T-helper 2 cell (primary cell): ENCODE measurements at places on chromosomes 13 and 19.

DNA sequence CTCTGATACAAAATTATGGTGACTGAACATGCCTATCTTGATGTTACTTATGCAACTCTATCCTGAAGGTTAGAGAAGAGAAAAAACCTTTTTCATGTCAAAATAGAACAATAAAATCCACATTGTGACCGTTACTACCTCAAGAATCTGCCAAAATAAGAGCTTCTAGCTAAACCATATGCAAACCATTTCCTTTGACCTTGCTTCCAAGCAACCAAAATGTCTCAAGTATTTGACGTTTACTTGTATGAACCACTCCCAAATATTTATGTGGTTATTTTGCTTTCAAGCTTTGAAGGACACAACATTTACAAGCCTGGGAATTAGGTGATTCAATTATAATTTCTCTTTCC lies 13.9 kb downstream of the FOXO1 start:
- DNase-seq, result no peak

GRCh38 chr13:47679401-47679800 lies 321.7 kb downstream of the SUCLA2 start:
- DNase-seq, result no peak

GRCh38 chr13:30158774-30159445 lies 148.4 kb downstream of the KATNAL1 start:
- DNase-seq, result no peak

DNA sequence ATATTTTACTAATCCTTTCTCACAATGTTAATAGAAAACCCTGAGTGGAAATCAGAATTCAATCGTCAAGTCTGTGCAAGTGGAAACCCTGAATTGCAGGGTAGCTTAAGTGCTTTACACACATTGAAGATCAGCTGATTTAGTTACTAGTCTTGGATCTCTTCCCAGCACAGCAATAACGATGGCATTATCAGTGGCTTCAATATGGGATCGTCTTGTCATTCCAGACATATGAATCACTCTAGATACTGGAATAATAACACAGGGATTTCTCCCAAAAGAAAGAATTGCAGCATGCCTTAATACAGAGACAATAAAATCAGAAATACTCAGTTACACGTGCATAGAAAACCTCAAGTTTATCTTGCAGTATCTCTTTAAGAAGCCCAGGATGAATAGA lies 12.6 kb upstream of the METTL21C start:
- DNase-seq, result no peak

GRCh38 chr19:34766386-34766785 lies 6.6 kb downstream of the ZNF599 start:
- DNase-seq, result no peak

GRCh38 chr13:20125129-20125782 lies 35.6 kb downstream of the GJA3 start:
- no peak for DNase-seq

DNA sequence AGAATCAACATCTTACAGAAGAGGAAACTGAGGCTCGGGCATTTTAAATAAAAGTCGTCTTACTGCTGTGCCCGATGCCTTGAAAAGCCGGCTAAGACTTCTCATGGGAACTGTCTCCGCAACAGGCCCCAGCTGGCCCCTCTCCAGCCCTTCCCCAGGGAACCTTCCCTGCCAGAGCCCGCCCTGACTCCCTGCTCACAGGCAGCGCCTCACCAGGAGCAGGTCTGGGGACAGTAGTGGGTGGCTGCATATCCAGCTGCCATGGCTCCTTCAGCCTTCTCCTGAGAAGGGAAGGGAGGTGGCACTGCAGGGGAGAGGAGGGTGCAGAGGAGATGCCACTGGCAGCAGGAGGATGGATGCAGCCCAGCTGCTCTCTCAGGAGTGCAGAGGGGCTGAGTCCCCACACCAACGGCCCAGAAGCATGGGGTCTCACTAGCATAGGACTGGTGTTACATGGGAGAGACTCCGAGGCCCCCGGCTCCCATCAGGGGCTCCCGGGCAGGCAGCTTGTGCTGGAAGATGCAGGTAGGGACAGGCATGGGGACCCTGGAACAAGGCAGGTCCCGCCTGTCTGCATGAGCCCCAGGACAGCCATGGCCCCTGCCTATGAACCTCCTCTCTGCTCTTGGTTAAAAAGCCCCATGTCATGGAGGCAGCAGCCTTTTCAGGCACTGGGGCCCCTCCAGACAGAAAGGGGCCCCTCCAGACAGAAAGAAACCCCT lies 216.4 kb upstream of the SGCG start:
- DNase-seq, result no peak

- DNase-seq, result peak; percentile 93
These were observed 1.7 kb downstream of the ATP13A1 start for GRCh38 chr19:19661675-19662251.

DNA sequence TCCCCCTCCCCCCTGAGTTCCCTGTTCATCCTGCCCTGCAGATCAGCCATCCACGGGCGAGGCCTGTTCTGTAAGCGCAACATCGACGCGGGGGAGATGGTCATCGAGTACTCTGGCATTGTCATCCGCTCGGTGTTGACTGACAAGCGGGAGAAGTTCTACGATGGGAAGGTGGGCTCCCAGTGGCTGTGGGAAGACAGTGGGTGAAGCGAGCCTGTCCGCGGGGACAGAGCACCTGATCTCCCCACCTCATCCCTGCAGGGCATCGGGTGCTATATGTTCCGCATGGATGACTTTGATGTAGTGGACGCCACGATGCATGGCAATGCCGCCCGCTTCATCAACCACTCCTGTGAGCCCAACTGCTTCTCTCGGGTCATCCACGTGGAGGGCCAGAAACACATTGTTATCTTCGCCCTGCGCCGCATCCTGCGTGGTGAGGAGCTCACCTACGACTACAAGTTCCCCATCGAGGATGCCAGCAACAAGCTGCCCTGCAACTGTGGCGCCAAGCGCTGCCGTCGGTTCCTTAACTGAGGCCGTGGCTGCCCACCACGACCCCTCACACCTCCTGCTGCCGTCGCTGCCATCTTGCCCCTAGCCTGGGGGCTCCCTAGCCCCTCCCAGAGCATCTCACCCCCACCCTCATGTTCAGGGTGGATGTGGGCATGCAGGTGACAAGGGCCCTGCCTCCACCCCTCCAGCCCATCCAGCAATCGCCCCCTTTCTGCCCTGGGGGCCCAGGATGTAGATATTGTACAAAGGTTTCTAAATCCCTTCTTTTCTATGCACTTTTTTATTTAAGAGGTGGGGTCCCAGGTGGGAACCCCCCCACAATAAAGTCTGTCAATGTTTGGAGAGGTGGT lies 4.0 kb downstream of the IGFLR1 start:
- DNase-seq, result no peak

GRCh38 chr19:45968626-45969025 lies 5.0 kb downstream of the NOVA2 start:
- no peak for DNase-seq

DNA sequence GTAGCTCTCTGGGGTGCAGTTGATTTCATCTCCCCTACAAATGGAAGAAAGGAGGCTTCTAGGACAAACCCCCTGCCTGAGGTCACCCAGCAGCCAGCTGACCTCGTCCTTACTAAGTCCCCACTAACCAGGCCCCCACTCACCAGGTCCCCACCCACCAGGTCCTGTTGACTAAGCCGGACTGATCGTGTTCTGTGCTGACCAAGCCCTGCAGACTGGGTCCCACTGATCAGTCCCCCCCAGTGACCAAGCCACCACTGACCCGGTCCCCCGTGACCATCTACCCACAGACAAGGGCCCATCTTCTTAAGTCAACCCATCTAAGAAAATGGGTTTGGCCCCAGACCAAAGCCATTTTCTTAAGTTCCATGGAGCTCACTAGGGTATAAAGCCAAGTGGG lies 36.8 kb upstream of the TPM4 start:
- no peak for DNase-seq

- DNase-seq, result no peak
These were observed 307.4 kb downstream of the ATP8A2 start for GRCh38 chr13:25679159-25679558.

GRCh38 chr13:43360892-43361610 lies 337.7 kb downstream of the DNAJC15 start:
- no peak for DNase-seq

DNA sequence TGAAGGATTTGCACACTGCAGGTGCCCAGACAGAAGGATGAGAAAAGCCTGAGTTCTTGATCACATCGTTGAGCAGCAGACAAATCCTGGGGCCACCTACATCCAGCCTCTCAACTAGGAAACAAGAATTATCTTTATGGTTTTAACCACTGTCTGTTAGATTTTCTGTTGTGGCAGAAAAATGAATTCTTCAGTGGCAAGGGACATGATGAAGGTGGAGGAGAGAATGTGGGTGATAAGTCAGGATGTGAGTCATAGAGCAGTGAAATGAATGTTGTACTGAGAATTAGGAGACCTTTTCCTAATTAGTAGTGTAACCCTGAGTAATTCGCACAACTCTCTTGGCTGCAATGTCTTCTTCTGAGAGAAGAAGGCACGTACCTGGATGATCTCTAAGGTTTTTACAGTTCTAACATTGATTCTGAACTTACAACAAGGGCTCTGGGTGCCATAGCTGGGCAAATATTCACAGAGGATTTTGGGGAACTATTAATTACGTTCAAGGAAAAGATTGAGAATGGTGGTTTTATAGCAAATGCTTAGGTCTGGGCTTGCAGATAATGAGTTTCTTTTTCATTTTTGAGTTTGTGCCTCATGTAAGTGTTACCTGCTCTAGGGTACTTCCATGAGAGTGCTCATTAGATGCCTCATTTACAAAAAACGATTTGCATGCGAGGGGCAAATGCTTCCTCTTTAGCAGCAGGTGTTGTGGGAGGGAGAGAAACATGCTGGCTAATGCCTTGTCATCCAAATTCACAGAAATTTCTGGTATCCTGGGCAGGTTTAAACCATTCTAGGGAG lies 111.0 kb upstream of the KL start:
- no peak for DNase-seq

GRCh38 chr13:112995395-112996191 lies 26.6 kb downstream of the MCF2L start:
- DNase-seq, result no peak

GRCh38 chr13:113996912-113997745 lies 23.3 kb upstream of the C13orf46 start:
- no peak for DNase-seq

GRCh38 chr19:53978975-53979801 lies 12.2 kb upstream of the CACNG6 start:
- DNase-seq, result no peak

- DNase-seq, result no peak
These were observed 571.2 kb downstream of the LIG4 start for GRCh38 chr13:107644136-107644535.

DNA sequence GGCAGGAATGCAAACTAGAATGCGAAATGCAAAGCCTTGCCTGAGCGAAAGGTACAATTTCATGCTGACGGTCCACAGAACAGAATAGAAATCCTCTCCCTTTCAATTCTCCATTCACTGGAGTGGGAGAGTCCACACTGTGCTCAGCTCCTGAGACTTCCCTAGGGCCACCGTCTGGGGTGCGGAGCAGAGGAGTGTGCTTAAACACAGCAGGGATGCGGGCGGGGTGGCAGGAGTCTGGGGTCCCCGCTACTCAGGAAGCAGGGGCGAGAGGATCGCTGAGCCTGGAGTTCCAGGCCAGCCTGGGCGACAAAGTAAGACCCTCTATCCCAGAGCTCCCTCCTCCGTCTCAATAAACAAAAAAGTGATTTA lies 552 bp upstream of the ZNF816 start:
- DNase-seq, result no peak

DNA sequence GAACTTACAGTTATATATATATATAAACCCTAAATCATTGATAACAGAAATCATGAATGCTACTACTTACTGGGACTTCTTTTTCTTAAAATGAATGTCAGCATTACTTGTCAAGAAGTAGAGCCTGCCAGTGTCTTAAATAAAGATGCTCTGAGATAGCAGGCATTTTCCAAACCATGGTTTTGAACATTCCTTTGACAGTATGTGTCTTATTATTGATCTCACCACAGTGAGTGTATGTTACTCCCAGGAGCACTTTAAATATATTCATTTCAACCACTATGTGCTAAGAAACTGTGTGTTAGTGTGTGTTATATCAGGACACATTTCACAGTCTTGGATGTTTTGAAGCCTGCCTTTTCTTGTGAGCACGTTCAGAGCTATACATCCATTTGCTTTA lies 28.2 kb downstream of the TNFRSF19 start:
- DNase-seq, result no peak

DNA sequence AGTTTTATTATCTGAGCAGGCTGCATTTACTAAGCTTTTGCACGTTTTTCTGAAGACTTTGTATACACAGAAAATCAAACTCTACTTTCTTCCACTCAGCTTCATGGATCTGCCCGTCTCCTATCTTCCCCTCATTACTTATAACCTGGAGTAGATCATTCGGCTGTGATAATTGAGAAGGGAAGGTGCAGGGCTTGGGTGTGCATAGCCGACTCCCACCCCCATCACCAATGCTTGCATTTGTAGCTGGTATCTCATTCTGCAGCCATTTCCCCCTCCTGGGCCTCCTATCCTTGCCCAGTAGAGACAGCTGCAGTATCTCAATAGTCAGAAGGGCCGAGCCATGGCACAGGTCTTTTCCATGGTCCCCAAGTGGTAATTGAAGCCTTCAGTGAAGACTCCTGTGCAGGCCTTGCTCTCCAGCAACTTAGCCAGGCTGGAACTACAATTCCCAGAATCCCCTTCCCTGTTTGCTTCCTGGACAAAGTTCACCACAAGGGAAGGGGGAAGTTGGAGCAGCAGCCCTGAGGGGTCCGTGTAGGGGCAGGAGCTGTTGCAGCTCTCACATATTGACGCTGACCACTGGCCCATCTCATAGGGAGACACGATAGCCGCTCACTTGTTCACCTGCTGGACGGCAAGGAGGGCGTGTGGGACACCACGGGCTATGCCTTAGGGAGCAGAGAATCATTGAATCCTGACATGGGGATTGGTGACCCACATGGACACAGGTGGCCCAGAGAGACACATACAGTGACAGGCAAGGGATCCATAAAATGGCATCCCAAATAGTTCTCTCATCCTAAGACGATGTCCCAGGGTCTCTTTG lies 2.1 kb upstream of the SIGLEC8 start:
- no peak for DNase-seq

- DNase-seq, result no peak
These were observed 202.2 kb downstream of the SUCLA2 start for GRCh38 chr13:47798906-47799305.

- no peak for DNase-seq
These were observed 1.1 kb upstream of the ZNF444 start for GRCh38 chr19:56139847-56140582.

DNA sequence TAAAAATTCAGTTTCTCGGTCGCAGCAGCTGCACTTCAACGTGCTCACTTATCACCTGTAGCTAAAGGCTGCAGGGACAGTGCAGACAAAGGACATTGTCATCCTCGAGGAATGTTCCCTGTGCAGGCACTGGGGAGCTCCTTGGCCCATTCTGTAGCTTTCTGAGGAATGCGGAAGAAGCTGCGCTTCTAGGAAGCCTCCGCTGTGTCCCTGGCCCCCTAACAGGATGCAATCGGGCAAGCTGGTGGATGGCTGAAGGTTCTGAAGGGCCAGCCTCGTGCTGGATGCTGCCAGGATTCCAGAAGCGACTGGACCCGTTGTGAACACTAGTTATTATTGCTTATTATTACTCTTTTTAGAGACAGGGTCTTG lies 8.1 kb downstream of the ANO8 start:
- no peak for DNase-seq

DNA sequence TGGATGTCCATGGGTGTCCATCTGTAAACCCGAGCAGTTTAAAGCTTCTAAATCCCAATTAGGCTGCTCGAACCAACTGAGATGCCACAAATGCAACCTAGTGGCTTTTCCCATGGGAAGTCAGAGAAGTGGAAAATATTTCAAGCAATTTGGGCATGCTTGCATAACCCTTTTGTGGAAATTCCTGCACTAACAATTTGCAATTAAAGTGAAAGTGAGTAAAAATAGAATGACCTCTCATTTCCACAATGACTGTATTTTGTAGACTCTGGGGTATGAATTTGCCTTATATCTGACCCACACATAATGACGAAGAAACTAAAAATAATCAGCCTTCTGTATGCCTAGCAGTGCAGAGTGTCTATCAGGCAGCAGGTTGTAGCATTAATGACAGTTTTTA lies 91.8 kb upstream of the TSC22D1 start:
- no peak for DNase-seq
